ENCODE measurements at places on chromosomes 2 and 18.

GRCh38 chr2:46487667-46488335, 8.4 kb downstream of the TMEM247 start:
- DNase-seq, result no peak

- DNase-seq, result no peak
These were observed 103.9 kb downstream of the MAPK4 start for GRCh38 chr18:50663626-50664441.

- no peak for DNase-seq
These were observed 58.6 kb upstream of the CCDC195 start for GRCh38 chr2:224774735-224775134.

DNA sequence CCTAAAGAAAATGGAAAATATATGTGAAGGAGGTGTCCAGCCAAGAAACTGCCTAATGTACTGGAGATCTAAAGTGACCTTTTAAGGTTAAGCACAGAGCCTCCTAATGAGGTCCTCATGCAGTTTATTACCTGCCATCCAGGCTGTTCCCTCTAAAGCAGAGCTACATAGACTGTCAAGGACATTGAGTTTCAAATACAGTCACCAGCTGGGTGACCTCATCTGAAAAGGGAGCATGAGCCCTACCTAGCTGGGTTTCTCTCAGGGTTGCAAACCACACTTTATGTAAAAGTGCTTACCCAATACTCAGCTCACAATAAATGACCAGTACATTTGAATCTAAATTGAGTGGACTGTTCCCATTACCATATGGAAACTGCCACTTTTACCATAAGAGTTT, 65.4 kb upstream of the CTNNA2 start:
- no peak for DNase-seq

GRCh38 chr2:22855081-22855480, 529.9 kb upstream of the KLHL29 start:
- DNase-seq, result peak; percentile 28

DNA sequence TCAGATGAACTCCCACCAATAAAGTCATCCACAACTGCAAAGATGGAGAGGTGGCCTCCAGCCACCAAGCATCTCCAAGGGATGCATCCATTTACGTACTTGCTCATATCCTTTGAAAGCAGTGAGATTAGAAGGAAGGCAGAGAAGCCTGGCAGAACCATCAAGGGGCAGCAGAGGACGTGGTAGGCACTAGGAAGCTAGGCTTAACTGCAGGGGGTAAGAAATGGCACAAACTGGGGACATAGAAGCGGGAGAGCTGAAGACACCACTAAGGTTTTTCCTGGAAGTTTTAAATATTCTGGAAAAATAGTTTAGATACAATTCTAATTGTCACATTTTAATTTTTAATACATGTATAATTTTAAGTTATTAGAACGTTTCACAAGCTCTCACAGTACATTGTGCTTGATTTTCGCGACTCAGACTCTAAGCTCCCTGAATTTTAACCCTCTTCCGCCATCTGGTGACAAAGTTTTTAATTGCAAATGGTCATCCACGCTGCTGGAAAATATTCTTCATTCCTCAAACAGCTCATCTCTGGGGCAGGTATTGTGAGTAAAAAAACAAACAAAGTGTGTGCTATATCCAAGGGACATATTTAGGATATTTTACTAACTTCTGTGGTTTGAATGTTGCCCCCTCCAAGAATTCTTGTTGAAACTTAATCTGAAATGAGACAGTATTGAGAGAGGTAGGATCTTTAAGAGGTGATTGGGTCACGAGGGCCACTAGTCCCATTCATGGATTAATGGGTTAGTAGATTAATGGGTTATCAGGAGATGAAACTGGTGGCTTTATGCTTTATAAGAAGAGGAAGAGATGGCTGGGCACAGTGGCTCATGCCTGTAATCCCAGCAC, 1.6 kb upstream of the PSTPIP2 start:
- DNase-seq, result no peak

GRCh38 chr2:120684289-120685065, 51.2 kb upstream of the GLI2 start:
- no peak for DNase-seq

- DNase-seq, result no peak
These were observed 21.0 kb upstream of the GLS start for GRCh38 chr2:190859347-190860297.

GRCh38 chr2:37376421-37377186, 32.2 kb downstream of the QPCT start:
- DNase-seq, result no peak

DNA sequence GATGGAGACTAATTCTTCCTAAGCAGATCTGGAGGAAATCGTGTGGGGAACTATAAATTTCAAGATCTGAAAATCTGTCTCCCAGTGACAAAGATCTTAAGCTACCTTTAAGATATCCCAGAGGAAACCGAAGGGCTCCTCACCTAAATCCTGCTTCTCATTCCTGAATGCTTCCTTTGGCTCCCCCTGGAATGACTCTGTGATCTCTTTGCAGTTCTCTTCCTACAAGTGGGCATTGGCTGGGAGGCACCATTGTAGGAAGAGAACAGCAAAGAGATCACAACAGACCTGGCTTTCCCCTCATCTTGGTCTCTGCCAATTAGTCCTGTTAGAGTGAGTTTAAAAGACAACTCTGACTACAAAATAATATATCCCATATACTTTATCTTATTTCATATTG, 70.0 kb upstream of the KCNH7 start:
- DNase-seq, result no peak

GRCh38 chr18:35110554-35111485, 69.6 kb downstream of the MAPRE2 start:
- no peak for DNase-seq

DNA sequence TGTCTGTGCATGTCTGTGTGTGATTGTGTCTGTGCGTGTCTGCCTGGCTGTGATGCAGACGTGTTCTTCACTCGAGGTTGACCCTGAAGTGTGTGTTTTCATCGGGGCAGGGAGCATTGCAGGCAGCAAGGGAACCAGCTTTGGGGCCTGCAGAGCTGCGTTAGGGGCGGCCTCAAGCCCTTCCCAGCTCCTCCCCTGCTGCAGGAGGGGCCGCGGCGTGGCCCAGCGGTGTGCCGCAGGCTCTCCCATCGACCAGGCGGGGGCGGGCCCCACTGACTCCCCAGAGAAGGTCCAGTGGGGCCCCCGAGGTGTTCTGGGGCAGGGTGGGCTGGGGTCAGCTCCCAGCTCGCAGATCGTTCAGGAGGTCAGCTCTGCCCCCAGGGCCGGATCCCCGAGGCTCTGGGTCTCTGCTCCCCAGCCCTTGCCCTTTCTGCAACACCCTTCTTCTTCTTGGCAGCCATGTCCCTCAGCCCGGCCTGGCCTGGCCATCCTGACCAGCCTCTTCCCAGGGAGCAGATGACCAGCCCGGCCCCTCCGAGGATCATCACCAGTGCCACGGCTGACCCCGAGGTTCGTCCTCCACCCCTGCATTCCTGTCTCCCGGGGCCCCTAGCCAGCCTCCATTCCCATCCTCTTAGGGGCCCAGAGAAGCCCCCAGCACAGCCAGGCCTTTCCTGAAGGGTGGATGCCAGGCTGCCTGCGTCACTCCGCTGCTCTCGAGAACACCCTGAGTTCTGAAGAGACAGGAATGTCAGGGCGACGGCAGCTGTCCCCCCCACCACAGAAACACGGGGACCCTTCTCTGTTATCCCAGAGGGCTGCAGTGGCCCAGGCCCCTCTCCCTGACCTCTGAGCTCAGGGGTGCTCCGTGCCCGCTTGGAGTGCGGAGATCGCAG, 11.1 kb upstream of the KLHL30 start:
- DNase-seq, result no peak

DNA sequence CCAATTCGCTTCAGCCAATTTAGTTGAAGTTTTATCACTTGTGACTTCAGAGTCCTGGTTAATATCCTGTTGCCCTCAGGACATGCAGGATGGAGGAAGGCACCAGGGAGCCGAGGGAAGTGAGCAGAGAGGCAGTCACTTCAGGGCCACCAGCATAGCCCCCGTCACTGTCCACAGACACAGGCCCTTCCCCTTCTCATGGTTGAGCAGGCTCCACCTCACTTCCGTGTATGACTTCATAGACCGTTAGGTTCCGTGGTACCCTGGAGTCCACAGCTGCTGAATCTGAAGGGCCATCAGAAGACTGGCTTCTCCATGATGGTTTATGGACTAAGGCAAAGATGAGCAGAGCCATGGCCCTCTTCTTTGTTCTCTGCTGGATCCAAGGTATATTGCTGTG, at the start of gene C2orf92:
TSS of gene C2orf92 (plus strand) at position 266 of the 400 bp plus-strand sequence. CDS start at position 342, 76 bp downstream.
- DNase-seq, result no peak

DNA sequence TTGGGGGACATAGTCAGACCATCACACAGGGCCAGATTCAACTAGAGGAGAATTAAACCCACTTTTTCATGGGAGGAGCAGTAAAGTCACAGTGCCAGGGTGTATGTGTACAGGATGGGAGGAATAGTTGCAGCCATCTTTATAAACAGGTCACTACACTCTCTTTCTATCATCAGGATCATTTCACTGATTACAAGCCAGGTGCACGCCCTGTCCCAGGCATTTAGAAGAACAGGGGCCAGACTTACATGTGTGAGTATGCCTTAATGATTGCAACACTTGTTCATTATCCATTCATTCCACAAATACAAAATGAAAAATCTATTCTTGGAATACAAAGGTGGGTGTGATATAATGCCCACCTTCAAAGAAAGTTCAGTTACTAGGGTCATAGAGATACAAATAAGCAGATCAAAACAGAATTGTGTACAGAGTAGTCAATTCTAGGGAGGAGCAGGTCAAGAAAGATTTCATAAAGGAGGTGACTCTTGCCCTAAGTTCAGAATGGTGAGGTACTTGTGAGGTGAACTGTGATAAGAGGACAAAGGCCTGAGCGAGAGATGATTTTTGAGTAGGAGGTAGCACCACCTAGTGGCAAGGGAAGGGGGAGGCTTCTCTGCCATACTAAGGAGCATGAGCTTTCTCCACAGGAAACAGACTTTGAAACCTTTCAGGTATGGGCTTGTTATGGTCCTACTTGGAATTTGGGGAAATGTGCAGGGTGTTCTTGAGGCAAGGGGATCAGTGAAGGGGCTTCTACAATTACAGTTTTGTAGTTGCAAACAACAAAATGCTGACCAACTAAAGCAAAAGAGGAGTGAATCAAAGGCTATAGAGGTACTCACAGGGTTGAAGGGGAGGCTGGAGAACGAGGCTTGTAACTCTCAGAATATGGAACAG, 156.3 kb downstream of the SUCLG1 start:
- DNase-seq, result no peak

DNA sequence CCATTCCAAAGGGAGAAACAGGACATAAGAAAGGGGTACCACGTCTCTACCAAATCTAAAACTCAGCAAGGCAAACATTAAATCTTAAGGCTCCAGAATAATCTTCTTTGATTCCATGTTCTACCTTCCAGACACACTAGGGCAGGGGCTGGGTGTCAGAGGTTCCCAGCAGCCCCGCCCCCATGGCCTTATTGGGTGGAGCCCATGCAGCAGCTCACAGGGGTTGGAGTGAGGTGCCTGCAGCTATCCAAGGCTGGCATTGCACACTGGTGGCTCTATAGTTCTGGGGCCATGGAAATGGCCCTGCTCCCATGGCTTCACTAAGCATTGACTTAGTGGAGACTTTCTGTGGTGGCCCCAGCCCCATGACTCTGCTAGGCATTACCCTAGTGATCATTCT, 14.9 kb upstream of the OSR1 start:
- DNase-seq, result no peak

- no peak for DNase-seq
These were observed 209.2 kb downstream of the ZNF407 start for GRCh38 chr18:74806700-74807416.

- DNase-seq, result no peak
These were observed 58.7 kb upstream of the SP3 start for GRCh38 chr2:174023591-174024523.

DNA sequence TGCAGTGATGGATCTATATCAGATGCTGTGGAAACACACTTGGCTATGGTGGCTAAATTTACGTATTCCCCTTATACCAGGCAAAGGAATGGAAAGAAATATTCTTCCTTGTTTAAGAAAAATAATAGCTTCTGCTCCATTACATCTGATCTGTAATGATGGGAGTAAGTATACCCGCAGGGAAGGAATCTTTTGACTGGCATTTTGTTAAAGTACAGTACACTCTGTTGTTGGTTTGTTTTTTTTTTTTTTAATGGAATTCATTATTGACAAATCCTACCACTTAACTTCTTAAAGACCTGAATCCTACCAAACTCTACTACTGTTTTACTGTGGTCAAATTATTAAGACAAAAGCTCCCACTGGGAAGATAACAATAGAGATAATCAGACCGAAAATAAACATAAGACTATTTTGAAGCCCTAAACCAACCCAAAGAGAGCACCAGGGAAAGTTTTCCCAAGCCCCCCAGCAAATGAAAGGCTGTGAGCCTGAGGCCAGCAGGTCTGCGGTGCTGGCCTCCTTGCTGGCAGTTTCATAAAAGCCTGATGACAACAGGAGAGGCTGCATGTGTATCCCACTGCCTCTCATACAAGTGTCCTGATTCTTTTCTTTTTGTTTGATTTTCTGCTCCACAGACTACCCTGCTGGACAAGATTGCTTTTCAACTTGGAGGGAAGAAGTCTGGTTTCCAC, 101.0 kb downstream of the SLC25A12 start:
- DNase-seq, result no peak

DNA sequence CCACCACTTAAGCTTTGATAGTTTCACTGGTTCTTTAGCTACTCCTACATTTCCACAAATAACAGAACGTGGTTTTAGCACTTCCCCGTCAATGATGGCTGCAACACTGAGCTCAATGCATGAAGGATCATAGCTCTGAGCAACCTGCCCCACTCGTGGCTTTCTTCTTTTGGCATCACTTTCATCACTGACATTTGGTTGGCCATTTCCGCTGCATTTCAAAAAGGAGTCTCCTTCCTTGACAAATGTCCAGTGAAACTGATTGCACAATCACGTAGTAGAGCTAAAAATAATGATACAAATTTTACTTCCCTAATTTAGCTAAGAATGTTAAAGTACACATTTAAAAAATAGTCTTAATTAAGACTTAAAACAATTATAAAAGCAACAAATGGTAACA, 205.2 kb upstream of the HDAC4 start:
- DNase-seq, result no peak

DNA sequence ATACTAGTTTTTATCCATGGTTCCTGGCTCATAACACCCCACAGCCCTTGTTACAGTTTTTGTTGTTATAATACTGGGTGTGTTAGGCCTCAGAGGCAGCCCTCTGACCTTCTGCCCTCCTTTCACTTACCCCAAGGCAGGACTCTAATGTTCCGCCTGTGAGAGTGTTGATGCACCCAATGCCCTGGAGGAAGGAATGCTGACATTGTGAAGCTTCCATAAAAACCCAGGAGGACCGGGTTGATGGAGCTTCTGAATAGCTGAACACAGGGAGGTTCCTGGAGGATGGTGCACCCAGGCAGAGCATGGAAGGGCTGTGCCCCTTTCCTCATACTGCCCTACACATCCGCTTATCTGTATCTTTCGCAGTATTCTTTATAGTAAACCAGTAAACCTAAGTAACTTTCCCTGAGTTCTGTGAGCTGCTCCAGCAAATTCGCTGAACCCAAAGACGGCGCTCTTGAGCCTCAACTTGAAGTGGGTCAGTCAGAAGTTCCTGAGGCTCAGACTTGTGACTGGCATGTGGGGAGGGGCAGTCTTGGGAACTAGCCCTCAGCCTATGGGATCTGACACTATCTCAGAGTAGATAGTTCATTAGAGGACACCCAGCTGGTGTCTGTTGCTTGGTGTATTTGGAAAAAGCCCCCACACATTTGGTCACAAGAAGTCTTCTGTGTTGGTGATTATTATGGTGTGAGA, 10.4 kb downstream of the STON1 start:
- no peak for DNase-seq

Measured in C1 segment of cervical spinal cord (tissue), 14 donors.